Stimulated activated CD4-positive, alpha-beta T cell treated with anti-CD3 and anti-CD28 coated beads, Interleukin-1b, Interleukin-23, amount 100 ng/mL, for 24 hours (primary cell): ENCODE measurements at places on chromosomes 6 and 20.

- DNase-seq: no peak
Measured at GRCh38 chr6:37559501-37559900, 59.8 kb upstream of the CCDC167 start.

- no peak for DNase-seq
Measured at GRCh38 chr6:56796196-56796532, 153.5 kb upstream of the DST start.

DNA sequence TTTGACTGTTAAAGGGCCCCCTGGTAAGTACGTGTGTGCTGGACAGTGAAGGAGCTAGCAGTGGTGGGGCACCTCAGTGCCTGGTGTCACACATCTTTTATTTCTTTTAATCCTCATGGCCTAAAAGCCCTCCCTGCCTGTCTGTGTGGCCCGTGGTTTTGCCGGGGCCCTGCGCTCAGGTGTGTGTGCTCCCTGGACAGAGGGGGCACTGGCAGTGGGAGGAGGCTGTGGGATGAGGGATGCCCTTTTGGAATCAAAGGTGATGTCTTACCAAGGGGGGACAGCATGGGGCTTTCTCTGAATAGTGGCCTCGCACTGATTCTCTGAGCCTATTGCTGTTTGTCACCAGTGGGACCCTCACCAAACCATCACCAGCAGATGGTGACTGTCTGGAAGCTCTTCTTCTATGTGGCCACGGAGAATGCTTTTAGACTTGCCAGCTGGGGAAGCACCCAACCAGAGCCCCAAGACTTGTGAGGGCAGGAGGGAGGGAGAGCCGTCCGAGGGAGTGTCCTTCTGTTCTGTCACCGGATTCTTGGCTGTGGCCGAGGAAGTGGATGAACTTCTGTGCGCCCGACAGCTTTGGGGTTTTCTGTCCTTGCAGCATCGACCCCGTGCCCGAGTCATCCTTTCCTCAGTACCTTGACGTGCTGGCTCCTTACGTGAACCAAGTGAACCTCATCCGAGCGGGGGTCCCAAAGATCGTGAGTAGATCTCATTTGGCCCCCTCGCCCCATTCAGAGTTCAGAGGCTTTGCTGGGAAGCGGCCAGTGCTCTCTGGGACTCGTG lies 18.1 kb downstream of the PNLDC1 start:
- no peak for DNase-seq

DNA sequence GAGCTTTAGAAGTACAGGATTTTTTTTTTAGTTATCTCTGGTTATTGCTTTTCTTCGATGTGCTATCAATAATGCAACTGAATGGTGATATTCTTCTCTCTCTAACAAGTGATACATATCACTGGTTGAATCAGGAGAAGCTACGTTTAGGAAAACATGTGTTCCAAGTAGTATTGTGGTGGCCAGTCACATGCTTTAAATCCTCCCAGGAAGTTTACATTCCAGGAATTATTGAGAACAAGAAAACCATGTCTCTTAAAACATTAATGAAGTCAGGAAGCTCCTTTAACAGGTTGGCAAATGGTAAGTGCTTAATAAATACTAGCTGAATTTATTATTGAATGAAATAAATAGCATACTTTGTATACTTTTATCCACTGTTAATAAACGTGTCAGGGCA lies 371.1 kb downstream of the BCKDHB start:
- no peak for DNase-seq

GRCh38 chr6:20306491-20306890 lies 94.2 kb upstream of the MBOAT1 start:
- DNase-seq: no peak

DNA sequence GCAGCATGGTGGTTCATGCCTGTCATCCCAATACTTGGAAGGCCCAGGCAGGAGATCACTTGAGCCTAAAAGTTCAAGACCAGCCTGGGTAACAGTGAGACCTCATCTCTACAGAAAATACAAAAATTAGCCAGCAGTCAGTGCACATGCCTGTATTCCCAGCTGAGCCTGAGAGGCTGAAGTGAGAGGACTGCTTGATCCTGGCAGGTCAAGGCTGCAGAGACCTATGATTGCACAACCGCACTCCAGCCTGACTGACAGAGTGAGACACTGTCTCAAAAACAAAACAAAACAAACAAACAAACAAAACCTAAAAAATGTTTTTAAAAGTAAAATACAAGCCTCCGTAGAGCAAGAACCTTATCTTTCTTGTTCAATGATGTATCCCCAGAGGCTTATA lies 6.0 kb downstream of the CEP85L start:
- DNase-seq: no peak

DNA sequence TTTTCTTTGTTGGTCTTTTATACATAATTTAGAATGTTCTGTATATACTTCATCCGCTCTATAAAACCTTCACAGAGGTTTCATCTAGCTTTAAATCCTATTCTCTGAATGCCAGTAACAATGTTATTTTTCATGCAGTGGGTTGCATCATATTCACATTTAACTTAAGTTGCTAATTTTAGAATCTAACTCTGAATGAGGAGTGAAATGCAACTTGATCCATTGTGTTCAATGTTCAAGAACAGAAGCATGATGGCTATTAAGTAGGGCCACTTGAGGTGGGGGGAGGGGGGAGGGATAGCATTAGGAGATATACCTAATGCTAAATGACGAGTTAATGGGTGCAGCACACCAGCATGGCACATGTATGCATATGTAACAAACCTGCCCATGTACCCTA lies 224.5 kb downstream of the NKAIN2 start:
- DNase-seq: no peak

DNA sequence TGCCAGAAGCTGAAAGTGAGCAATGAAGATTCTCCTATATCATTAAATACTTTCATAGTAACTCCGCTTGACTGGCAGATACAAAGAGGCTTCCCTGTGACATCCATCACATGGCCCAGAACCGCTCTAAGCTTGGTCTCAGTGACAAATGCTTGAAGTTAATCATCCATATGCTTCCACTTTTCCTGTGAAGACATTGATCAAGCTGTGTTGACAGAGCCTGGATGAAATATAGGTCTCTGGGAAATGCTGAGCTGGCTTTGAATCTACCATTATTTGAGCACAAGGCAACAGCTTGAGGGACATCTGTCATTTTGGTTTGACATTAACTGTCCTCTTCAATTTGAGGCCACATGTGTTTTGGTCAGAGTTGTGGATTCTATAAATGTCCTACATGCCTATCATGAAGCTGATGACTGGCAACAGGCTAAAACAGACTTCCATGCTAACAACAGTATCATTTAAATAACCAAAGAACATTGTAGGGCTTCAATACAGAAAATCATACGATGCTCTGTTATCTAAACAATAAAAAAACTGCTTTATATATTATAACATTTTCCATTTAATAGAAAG lies 402.2 kb upstream of the IRAK1BP1 start:
- no peak for DNase-seq

DNA sequence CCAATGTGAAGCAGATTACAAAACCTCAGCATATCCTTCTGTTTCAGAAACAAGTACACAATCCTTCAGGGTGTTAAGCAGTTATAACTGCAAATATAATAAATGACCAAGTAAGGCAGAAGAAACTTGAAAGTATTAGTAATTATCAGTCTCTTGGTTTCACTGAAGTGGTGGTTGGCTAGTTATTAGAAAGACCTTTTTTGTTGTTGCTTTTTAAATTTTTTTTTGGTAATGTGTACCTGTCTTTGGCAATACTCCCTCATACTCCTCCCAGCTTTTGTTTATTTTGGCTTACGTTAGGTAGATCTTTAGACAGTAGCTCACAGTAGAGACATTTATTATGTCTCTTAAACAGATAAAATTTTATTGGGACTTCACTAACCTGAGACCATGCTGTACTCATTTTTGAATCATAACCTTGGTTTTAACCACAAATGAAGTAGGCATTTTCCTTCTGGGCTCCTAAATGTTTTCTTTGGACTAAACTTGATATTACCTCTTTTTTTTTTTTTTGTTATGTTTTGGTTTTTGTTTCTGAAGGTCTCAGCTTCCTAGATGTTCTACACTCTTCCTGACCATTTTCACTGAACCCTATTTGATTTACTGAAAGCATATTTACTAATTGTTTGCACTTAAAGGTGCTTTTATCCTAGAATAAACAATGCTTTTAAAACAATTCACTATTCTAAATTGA lies 6.4 kb downstream of the CD2AP start:
- no peak for DNase-seq

DNA sequence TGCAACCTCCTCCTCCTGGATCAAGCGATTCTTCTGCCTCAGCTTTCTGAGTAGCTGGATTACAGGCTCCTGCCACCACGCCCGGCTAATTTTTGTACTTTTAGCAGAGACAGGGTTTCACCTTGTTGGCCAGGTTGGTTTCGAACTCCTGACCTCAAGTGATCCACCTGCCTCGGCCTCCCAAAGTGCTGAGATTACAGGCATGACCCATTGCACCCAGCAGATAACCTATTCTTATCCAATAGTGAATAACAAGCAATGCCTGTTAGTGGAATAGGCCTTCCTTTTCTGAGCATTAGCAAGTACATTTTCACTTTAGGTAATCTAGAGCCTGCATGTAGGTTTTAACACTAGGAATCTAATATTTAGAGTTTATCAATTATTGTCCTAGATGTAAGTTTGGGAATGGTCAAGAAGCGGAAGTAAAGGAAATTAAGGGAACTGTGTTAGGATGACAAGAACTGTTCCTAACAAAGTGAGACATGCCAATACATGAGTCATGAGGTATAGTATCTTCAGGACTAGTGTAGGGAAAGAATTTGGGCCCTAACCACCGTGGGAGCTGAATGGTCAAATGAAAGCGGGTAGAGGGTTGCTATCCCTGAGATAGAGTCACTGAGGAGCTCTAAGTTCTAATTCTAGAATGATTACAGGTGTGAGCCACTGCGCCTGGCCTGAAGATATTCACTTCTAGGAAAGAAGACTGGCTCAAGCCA lies 15.0 kb downstream of the BLTP3A start:
- DNase-seq: no peak

DNA sequence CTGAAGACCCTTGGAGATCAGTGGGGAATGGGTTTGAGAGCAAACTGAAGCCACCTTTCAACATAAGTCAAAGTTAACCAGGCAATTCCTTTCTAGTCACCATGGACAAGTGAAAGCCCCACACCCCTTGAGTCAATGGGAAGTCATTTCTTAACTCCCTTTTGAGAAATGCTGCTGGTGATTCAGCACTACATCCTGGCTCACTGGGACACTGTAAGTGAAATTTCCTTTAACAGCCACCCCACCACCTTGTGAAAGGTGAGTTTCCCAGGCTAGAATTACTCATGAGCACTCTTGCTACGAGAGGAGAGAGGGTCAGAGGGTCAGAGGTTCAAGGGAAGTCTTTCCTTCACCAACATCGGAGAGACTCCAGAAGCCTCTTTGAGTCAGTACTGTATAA lies 93.3 kb upstream of the MARCKS start:
- no peak for DNase-seq

GRCh38 chr6:111628142-111628850 lies 22.6 kb upstream of the TRAF3IP2 start:
- no peak for DNase-seq

GRCh38 chr6:73088138-73088813 lies 137.0 kb downstream of the KHDC1L start:
- DNase-seq: no peak

DNA sequence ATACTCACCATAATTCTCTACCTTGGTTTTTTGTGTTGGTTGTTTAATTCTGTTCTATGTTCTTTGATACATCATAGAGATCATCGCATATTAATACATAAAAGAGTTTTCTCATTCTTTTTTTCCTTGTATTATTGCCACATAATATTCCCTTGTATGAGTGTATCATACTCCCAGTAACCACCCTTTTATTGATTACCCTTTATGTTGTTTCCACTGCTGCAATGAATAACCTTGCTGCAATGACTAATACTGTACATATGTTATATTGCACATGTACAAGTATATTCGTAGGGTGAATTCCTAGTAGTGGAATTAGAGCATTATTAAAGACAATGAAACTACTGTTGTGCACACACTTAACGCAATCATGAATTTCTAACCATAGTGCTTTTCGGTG lies 9.1 kb upstream of the SF3B5 start:
- no peak for DNase-seq

- no peak for DNase-seq
Measured at GRCh38 chr20:19817017-19817416, 59.0 kb downstream of the RIN2 start.

- no peak for DNase-seq
Measured at GRCh38 chr6:160992061-160992979, 751 bp downstream of the MAP3K4 start.

GRCh38 chr6:55953335-55953734 lies 77.9 kb upstream of the BMP5 start:
- DNase-seq: no peak

GRCh38 chr6:44332585-44332984 lies 9.9 kb upstream of the SPATS1 start:
- no peak for DNase-seq

GRCh38 chr20:49674383-49675352 lies 39.0 kb downstream of the B4GALT5 start:
- no peak for DNase-seq
